ENCODE measurements at places on chromosomes 12 and 14.

GRCh38 chr12:92446083-92446460 lies 256.7 kb upstream of the PLEKHG7 start:
- DNase-seq, result peak; percentile 83

- peak; percentile 98 for DNase-seq
Measured at GRCh38 chr14:35159742-35160409, 37.5 kb downstream of the PRORP start.

- DNase-seq, result peak; percentile 72
Measured at GRCh38 chr12:95318071-95318545, 100.5 kb downstream of the VEZT start.

GRCh38 chr14:21088687-21089086 lies 9.8 kb downstream of the ZNF219 start:
- DNase-seq, result no peak

DNA sequence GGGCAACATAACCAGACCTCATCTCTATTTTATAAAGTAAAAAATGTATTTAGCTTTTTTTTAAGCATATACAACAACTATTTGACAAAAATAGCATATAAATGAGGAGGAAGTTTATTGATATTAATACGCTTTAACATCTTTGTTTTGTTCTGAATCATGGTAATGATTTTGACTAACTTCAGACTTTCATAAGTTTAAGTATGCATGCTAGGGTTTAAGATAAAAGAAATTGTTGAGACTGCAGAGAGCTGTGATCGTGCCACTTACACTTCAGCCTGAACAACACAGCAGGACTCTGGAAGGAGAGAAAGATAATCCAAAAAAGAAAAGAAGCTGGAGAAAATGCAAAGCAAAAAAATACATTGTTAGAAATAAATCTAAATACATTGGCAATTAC lies 87.9 kb upstream of the AEBP2 start:
- DNase-seq, result no peak

- peak; percentile 68 for DNase-seq
Measured at GRCh38 chr12:38547586-38547985, 231.0 kb downstream of the ALG10B start.

DNA sequence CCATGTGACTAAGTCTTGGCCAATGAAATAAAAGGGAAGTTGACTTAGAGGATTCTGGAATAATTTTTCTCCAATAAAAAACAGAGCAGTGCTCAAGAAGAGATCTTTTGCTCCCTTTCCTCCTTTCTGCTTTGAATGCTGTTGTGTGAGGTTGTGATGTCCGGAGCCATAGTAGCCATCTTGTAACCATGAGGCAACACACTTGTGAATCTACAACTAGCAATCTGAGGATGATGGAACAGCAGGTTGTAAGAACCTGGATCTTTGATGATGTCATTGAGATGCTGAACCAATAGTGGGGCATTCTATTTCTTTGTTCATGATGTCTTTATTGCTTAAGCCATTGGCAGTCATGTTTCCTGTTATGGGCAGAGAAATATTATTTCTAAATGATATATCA lies 230.0 kb upstream of the SRRM4 start:
- DNase-seq, result no peak

DNA sequence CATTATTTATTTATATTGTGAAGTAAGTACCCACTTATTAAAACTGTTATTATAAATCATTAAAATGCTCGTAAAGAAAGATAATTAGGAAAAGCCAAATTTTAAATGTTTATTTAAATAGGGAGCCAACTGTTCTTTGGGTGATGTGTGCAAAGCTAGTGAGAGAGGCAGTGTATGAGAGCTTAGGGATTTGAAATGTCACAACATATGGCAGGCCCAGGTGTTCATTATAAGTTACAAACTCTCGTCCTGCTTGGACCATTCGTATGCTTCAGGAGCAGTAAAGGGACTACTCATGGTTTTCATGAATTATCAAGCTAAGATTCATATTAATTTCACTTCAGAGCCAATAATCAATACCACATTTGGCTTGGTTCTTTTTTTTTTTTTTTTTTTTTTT lies 154.5 kb downstream of the TGFB3 start:
- DNase-seq, result no peak

- no peak for DNase-seq
Measured at GRCh38 chr14:21712036-21712435, 38.4 kb upstream of the OR4E1 start.

DNA sequence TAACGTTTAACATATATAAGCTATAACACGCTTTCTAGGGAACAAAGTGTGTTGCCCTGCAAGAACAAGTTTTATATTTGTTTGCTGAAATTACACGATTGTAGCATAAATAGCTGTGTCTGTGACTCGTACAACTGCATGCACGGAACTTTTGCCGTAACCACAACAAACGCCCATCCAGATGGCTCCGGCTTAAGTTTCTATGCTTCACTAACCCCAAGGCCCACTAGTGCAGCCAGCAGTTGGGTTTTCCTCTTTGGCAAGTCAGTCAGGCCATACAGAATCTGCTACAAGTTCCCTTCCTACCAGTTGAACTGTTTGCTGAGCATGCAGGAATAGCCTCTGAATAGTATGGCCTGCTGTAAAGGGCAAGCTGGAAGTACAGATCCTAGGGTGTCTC lies 12.1 kb downstream of the CSRP2 start:
- no peak for DNase-seq

DNA sequence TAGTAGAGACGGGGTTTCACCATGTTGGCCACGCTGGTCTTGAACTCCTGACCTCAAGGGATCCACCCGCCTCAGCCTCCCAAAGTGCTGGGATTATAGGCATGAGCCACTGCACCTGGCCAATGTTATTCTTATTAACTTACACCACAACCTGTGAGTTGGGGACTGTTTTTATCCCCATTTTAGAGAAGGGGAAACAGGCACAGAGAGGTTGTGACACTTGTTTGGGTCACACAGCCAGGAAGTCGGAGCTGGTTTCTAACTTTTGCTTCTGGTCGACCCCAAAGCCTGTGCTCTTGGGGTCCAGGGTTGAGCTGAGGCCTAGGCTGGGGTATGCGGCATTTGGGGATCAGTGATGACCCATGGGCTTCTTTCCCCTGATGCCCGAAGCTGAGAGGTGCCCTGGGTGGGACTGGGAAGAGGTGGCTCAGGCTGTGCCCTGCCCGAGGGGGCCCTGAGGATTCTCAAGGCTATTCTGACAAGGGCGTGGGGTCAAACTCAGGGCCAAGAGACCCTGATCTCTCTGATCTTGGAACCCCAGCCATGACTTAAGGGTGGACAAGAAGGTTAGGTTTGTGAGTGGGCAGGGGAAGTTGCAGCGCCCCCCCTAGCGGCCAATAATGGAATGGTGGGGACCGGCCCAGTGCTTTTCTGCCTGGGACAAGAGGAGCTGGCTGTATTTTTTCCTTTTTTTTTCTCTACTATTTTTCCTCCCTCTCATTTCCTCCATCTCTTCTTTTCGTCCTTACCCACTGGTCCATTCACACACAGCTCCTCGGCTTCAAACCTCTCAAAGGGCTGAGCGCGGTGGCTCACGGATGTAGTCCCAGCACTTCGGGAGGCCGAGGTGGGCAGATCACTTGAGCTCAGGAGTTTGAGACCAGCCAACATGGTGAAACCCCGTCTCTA lies 3.0 kb downstream of the SDSL start:
- peak; percentile 60 for DNase-seq

GRCh38 chr14:71852181-71852580 lies 80.0 kb upstream of the RGS6 start:
- DNase-seq, result peak; percentile 27

DNA sequence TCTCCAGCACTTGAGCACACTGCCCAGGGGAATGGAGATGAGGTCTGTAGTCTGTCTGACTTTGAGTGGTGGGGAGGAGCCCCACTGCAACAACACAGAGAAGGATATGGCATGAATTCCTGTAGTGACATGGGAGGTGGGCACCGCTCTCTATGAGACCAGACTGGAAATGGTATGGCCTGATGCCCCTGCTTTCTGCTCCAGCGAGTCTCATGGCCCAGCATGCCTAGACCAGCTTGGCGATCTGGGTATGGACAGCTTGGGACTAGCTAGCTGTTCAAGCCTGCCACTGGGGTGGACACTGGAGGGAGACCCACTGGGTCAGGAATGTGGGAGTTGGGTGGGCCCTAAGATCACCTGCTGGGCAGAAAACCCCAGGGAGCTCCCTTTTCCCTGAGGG lies 477.8 kb upstream of the SEL1L start:
- DNase-seq, result no peak

- no peak for DNase-seq
Measured at GRCh38 chr14:83850092-83850491, 1679.9 kb upstream of the FLRT2 start.

- peak; percentile 40 for DNase-seq
Measured at GRCh38 chr12:88188180-88188579, 46.1 kb downstream of the TMTC3 start.

DNA sequence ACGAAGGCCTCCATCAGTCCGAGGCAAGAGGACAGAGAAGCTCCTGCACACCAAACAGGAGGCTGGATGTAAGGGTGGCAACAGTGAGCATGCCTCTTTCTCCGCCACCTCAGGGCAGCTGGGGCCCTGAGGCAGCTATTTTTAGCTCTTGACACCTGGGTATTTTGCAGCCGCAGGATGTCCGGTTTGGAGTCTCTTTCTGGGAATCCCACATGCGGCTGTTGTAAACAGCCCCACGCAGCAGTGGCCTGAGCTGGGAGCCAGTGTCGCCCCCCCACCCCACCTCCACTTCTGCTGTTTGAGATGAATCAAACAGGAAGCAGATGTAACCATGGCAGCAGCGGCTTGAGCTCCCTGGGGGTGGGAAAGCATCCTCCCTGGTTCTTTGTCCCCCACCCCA lies 11.7 kb downstream of the HDAC7 start:
- no peak for DNase-seq

- DNase-seq, result peak; percentile 26
Measured at GRCh38 chr14:95196268-95196667, 38.9 kb upstream of the DICER1 start.

- peak; percentile 65 for DNase-seq
Measured at GRCh38 chr12:100733817-100734593, 60.6 kb upstream of the ANO4 start.

- DNase-seq, result no peak
Measured at GRCh38 chr14:106166232-106166631, 639.8 kb downstream of the TMEM121 start.

DNA sequence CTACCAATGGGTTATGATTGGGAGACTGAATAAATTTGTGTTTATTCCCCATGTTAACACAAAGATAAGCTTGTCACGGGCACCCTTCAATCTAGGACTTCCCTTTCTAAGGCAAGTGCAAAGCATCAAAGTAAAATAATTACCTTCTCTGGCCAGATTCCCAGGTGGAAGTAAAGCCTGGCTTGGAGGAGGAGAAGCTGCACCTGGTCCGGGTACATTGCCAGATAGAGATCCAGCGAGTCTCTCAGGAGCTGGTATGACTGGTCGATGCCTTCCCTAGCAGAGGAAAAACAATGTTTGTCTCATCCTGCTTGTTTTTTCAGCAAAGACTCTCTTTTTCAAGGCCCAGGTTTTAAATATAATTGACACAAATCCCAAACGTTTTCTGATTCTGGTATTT lies 24.9 kb downstream of the FBXO21 start:
- no peak for DNase-seq

DNA sequence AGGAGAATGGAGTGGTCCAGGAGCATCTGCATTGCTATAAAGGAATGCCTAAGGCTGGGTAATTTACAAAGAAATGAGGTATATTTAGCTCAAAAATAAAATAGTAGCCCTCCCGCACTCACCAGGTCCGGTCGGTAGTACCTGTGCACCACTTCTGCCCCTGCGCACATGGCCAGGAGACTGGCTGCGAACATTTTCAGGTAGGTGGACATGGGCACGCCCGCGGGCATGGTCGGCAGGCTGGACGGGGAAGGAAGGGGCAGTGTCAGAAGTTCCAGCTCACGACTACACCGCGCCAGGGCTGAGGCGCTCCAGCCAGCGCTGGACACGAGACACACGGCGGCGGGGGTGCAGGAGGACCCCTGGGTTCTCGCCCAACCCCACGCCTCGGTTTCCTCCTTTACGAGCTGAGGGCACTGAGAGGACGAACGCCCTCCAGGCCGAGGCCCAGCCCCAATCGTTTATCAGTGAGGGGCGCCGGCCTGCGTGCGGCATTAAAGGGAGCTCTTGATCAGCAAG lies 9.1 kb upstream of the TDG start:
- DNase-seq, result no peak

- peak; percentile 74 for DNase-seq
Measured at GRCh38 chr14:98130691-98131090, 1141.3 kb downstream of the BCL11B start.

DNA sequence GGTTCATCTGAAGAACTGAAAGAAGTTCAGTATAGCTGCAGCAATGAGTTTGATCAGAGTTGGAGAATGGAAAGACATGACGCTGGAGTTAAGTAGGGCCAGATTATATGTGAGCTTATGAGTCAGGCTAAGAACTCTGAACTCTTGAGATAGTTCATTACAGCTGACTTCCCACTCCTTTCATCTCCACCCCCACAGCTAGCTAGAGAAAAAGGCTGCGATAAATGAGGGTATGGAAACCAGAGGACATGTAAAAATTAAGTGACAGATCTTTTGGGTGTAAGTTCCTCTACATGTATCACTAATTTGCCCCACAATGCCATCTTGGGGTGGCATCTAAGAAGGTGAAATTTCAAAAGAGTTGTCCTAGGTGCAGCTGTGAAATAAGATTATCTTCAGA lies 28.6 kb downstream of the PYM1 start:
- no peak for DNase-seq

GRCh38 chr14:69695322-69696203 lies 71.4 kb upstream of the SRSF5 start:
- DNase-seq, result peak; percentile 36

DNA sequence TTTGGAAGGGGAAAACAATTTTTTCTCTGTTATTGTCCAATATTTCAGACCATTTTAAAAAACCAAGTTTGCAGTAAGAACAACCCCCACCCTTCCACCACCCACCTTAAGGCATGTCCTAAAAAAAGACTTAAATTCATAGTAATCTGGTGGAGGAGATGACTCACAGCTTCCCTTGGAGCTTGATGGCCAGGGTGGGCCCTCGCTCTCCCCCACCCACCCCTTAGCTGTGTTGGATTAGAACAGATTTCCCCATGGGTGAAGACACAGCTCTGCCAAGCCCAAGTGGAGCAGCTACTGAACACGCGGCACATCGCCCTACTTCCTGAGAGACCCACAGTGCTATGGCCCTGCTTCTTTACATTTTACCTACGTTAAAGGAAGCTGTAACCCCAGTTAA lies 140.3 kb downstream of the GCH1 start:
- DNase-seq, result no peak

DNA sequence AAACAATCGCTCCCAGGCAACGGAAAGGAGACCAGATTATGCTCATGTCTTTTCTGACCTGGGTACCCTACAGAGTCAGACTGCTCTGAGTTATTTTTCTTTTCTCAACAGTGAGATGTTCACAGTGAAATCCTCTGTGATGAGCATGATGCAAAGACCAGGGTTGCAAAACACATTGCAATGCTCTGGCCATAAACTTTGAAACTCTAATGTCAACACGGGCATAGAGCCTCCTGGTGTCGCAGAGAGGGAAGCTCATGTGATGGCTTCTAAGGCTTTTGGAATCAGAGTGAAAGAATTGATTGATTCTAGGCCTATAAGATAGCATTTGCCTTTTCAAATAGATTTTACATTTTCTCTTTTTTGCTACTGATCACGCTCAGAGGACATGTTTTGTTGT lies 193.4 kb downstream of the RASSF9 start:
- DNase-seq, result peak; percentile 21
